ENCODE measurements at places on chromosomes 2 and 18.

- DNase-seq, result no peak
Observed at GRCh38 chr2:43192744-43193651, 33.4 kb downstream of the ZFP36L2 start.

- no peak for DNase-seq
Observed at GRCh38 chr18:10971717-10972116, 177.7 kb downstream of the PIEZO2 start.

DNA sequence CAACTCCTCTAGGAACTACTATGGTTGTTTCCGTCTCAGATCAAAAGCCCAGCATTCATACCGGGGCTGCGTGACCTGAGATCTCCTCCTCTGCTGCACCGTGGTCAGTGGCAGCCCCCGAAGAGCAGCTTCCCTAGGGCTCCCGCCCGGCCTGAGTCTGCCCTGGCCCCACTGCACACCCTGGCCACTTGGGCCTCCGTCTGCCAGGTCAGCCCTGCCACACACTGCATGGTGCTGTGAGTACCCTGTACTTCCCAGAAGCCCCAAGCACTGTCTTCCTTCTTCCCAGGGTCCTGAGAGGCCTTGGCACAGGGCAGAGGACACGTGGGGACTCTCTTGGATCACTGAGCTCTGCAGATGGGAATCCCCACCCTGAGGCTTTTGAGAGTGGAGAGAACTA, 81.5 kb upstream of the GPC1 start:
- DNase-seq, result no peak

DNA sequence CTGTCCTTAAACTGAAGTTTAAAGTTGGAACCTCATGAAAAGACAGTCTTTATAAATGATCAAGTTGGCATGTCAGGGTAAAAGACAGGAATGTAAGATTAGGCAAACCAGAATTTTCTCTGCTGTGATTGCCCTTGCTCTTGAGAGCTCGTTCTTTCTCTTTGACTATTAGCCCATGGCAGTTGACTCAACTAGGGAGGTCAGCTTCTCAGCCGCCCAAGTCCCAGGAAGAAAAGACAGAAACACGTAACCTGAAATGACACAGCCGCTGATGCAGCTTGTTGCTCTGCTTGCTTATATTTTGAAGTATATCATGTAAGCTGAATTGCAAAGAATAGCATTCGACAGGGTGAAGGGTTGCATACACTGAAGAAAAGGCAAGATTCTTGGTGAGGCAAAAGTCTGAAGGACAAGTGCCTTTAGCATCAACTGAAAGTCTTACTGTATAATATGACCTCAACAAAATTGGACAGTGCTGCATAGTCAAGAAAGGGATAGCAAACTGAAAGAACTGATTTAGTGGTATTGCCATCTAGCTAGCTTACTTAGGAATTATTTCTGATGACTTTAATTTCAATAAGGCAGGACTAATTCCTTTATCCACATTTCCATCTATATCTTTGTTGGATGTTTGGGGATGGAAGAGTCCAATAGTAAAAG, 54.7 kb downstream of the ARHGAP15 start:
- no peak for DNase-seq

GRCh38 chr2:179020156-179020750, 29.7 kb downstream of the CCDC141 start:
- no peak for DNase-seq

GRCh38 chr2:30686669-30687068, 120.6 kb downstream of the CAPN13 start:
- no peak for DNase-seq

- no peak for DNase-seq
Observed at GRCh38 chr2:125386074-125386473, 1269.9 kb upstream of the GYPC start.

- DNase-seq, result no peak
Observed at GRCh38 chr2:238593236-238593635, 166.5 kb downstream of the ASB1 start.

DNA sequence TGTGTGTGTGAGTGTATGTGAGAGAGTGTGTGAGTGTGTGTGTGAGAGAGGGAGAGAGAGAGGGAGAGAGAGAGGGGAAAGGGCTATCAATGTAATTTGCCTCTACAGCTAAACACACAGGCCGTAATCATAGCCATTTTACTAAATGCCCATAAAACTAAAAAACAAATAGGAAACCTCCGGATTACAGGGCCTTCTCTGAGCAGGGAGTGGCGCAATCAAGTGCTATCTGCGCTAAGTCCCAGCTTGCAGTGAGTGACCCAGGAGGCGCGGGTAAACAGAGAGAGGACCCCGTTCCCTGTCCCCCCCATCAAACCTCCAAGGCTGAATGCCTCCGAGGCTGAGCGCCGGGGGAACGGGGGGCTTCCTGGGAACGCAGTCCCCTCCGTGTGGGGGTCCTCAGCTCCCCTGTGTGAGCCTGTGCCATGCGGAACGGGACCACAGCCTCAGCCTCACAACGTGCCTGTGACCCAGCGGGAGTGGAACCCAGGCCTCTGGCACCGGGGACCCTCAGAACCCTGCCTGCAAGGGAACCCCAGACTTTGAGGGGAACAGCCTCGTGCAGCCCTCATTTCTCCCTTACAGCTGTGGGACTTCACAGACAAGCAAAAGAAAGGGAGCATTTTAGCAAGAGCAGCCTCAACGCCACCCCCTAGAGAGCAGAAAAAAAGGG, 54.7 kb upstream of the ID2 start:
- DNase-seq, result no peak

DNA sequence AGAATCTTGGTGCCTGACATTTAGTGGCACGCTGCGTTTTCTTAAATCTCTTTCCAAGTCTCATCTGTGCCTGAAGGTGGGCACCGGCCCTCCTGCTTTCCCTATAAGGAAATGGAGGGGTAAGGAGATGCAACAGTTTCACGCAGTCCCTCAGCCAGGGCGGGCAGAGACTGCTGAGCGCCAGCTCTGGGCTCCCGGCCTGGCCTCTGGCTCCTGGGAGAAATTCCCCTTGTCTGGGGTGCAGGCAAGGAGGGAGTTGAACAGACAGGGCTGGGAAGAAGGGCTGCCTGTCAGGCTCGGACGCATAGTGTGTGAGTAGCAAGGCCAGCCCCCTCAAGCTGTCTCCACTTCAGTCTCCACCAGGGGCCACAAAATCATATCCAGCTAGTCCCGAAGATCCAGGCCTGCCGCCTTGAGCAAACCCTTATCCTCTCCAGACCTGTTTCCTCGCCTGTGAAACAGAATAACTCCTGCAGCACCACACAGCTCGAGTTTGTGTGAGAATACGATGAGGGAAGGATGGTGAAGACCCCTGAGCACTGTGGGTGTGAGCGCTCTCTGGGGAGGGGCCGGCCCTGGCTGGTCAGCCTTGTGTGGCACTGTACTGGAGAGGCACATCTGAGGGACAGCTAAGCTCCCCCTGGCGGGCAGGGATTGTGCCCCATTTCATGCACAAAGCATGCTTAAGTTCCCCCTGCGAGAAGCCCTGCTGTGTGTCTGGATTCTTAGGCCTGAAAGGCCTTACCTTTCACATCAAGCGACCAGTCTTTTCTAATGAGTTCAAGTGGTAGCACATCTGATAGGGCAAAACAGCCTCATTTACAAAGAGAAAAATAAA, 33.8 kb downstream of the SDC1 start:
- DNase-seq, result no peak

- DNase-seq, result no peak
Observed at GRCh38 chr2:154776825-154777224, 78.3 kb downstream of the KCNJ3 start.

- DNase-seq, result no peak
Observed at GRCh38 chr2:233824373-233824772, 30.0 kb downstream of the HJURP start.

- DNase-seq, result peak; percentile 83
Observed at GRCh38 chr2:96907115-96908041, 37.5 kb upstream of the SEMA4C start.

DNA sequence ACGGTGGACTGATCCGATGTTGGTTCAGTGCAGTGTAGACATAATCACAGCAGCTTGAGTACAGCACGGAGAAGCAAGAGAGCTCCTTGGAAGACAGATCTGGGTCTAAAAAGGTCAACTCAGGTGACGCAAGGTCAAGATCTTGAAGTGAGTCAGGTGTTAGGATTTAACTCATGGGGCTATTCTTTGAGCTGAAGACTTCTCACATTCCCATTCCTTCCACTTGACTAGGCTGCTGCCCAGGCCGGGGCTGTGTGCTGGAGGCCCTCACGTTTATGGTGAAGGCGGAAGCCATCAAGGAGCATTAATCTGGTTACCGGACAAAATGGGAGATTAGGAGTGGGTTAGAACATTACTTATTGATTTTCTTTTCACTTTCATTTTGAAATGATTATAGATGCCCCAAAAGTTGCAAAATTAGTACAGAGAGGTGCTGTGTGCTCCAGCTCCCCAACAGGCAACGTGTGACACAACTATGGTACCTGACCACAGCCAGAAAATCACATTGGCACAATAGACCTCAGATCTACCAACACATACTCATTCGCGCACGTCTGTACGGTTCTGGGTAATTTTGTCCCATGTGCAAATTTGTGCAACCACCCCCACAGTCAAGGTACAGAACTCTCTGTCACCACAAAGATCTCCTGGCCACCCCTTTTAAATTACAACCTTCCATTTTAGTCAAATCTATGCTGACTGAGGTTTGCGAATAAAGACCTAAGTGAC, 77.6 kb upstream of the SEC11C start:
- no peak for DNase-seq

- DNase-seq, result no peak
Observed at GRCh38 chr2:236063994-236064393, 104.2 kb downstream of the GBX2 start.

- no peak for DNase-seq
Observed at GRCh38 chr2:146587291-146587713, 1257.5 kb upstream of the ACVR2A start.

GRCh38 chr2:178804791-178805190, 2.4 kb downstream of the TTN start:
- no peak for DNase-seq

DNA sequence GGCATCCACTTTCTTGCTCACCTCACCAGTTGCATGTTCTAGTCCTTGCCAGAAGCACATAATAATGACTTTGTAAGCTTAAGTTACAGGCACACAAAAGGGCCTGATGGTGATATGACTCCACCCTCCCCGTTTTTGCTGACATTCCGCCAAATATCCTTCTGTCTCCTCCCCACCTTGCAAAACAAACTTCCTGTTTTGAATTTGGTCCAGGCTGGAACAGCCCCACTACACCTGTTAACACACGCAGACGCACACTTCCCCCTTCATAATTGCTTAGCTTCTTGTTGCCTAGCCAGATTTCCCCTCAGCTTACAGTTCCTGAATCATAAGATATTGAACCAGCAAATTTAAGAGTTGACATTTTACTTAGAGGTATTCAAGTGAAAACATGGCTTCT, at the start of gene MGAT5:
TSS of gene MGAT5 (plus strand) at position 269 of the 400 bp plus-strand sequence. CDS start 332 bp downstream, outside the sequence.
- no peak for DNase-seq

DNA sequence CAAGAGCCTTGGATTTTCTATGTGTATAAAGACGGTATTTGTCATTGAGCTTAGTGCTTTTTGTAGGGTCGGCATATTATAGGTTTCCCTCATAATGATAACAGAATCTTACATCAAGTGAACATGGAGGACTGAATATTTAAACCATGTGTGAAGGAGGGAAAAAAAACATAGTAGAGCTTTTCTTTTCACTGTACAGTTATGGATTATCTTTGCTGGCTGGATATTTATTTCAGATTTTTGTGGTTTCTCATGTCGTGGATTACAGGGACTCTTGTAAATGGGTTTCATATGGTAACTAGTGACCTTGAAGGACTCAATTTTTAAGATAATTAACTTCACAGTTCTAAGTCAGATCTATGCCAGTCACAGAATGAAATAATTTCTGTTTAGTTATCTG, 330.2 kb upstream of the NRP2 start:
- DNase-seq, result no peak

DNA sequence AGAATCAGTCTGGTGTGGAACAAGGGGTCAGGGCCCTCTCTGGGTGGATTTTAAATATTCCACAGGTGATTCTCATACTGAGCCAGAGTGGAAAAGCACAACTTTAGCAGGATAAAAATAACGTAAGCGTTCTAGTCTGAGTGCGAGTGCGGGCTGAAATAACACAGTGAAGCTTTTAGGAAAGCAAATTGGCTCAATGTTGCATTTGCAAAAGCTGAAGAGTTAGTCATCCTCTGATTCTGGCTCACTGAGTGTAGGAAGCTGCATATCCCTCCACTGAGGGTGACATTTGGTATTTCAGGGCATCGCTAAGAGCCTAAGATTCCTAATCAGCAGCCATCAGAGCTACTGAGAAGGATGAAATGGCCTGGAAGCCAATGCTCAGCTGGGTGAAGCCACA, 134.7 kb downstream of the RIF1 start:
- DNase-seq, result no peak

GRCh38 chr18:79438898-79439627, 43.3 kb downstream of the NFATC1 start:
- DNase-seq, result peak; percentile 67

DNA sequence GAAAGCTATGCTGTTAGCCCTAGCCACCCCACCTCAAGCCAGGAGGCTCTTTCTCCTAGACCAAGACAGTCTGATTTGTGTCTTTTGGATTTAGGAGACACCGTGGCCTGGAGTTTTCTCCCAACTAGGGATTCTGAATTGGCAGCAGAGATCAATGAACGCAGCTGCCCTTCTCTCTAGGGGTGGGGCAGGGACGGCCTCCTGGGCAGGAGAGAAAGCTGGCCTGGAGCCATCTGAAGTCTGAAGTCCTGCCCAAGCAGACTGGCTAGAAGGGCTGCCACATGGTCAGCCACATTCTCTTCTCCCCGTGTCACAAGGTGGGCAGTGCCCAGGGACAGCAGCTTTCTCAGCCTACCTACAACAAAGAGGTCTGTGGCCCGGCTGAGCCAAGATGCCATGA, 45.1 kb downstream of the PIEZO2 start:
- no peak for DNase-seq

GRCh38 chr2:133937669-133938068, 316.2 kb upstream of the MGAT5 start:
- DNase-seq, result no peak

- no peak for DNase-seq
Observed at GRCh38 chr2:191345788-191346187, 100.6 kb downstream of the MYO1B start.

DNA sequence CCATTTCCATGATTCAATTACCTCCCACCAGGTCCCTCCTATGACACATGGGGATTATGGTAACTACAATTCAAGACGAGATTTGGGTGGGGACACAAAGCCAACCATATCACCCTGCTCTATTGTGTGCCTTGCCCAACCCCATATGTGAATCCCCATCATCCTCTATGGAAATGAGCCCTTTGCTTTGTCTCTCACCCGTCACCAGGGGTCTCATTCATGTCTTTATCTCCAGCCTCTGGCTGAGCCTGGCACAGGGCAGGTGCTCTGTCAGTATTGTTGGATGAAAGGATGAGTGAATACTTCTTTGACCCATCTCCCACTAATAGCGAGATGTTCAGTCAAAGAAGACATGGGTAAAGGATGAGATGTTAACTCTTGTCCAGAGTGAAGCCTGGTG, 116.6 kb upstream of the LGALSL start:
- DNase-seq, result no peak
